ENCODE measurements at places on chromosomes 7 and 10.

- no peak for DNase-seq
These were observed 711.0 kb upstream of the LRRTM3 start for GRCh38 chr10:66214721-66215404.

DNA sequence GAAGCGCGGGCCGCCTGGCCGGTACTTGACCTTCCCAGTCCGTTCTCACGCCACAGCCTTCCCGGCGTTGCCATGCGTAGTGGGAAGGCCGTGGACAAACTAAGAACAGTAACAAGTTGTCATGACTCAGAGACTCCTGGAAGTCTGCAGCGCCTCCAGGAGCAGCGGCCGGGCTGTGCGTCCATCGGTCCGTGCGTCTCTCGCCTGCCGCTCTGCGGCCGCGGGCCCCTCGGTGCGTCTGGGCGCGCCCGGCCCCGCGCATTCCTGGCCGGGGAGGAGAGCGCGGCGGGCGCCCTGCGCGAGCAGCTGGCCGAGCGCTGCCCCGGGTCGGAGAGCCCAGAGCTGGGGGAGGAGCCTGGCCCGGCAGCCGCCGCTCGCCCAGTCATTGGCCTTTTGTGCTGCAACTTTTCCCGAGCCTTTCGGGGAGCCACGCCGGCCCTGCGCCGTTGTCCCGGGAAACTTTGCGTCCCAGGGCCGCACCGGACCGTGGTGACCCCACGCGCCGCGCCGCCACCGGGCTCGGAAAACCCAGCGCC, 123.7 kb downstream of the TACC2 start:
- DNase-seq = peak; percentile 96

GRCh38 chr10:51574248-51575048, 124.9 kb downstream of the CSTF2T start:
- DNase-seq = no peak

DNA sequence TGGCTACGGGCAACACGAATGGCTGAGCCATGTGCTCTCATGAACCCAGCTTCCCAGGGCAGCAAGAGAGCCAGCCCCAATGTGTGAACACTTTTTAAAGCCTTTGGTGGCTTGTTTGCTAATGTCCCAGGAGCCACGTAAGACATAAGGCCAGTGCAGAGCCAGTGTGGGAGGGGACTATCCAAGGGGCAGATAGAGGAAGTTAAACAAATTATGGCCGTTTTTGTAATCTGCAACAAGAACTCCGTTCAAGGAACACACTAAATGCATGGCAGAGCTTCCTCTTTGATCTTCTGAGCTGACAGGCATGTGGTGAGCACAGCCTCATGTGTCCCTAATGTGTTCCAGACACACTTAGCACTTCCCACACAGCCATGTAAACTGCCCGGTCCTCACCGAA, 133.3 kb downstream of the TEX36 start:
- no peak for DNase-seq

- DNase-seq = no peak
These were observed 19.7 kb downstream of the UBE3C start for GRCh38 chr7:157158400-157158799.

DNA sequence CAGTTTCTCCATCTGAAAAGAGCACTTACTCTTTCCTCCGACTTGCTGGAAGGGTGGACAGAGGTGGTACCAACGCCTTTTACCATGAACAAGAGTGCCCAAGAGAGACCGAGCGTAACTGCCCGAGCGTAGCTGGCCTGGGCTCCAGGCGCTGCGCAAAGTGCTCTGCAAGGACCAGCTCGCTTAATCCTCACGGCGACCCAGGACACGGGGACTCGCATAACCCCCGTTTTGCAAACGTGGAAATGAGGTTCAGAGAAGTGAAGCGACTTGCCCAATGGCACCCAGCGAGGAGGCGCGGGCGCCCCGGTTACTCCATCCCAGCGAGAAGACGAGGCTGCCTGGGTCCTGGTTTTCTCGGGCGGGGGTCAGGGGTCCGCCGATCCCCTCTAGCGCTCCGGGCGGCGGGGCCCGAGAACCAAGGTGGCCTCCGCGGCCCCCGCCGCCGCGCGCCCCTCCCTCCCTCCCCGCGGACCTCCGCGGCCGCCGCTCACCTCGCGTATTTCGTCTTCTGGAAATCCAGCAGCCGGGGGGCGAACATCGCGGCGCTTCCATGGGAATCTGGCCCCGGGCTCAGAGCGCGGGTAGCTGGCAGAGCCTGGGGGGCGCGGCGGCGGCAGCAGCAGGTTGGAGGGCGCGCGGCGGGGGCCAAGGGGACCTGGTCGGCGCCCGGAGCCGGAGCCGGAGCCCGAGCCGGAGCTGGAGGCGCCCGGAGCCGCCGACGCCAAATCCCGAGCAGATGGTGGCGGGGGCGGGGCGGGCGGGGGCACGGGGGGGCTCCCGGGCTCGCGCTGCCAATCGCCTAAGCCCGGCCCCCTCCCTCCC, at the start of gene MMD2:
TSS of gene MMD2 (minus strand) at position 711 of the 825 bp plus-strand sequence. CDS start at position 541, 170 bp downstream.
- DNase-seq = peak; percentile 36

GRCh38 chr10:14092799-14093198, 237.9 kb downstream of the FRMD4A start:
- DNase-seq = no peak

DNA sequence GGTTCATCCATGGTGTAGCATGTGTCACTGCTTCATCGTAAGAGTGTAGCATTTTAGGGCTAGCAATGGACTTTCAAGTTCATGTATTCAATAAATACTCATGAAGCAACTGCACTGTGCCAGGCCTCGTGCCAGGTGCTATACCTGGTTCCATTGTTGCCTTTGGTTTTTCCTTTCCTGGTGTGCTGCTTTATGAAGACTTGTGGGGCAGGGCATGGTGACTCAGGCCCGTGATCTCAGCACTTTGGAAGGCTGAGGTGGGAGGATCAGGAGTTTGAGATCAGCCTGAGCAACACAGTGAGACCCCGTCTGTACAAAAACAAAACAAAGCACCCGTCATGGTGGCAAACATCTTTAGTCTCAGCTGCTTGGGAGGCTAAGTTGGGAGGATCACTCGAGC, 2.2 kb upstream of the CPA4 start:
- DNase-seq = no peak

- DNase-seq = no peak
These were observed 12.2 kb downstream of the HNRNPA2B1 start for GRCh38 chr7:26188206-26188956.

DNA sequence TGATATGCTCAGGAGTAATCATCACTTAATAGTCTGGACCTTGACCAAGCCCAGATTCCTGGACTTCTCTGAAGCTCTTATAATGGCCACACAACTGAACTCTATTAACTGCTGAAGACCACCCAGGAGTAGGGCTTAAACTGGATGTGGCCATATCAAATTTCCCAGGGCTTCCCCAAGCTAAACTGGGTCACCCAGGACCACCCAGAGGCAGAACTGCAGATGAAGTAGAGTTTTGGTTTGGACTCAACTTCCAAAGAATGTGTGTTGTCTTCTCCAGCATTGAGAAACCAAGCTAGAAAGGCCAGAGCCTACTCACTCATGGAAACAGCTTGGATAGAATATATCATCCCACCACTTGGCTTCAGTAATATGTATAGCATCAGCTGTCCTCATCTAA, 358.2 kb upstream of the MEOX2 start:
- DNase-seq = no peak

GRCh38 chr10:58991856-58992255, 184.6 kb upstream of the PHYHIPL start:
- DNase-seq = no peak

DNA sequence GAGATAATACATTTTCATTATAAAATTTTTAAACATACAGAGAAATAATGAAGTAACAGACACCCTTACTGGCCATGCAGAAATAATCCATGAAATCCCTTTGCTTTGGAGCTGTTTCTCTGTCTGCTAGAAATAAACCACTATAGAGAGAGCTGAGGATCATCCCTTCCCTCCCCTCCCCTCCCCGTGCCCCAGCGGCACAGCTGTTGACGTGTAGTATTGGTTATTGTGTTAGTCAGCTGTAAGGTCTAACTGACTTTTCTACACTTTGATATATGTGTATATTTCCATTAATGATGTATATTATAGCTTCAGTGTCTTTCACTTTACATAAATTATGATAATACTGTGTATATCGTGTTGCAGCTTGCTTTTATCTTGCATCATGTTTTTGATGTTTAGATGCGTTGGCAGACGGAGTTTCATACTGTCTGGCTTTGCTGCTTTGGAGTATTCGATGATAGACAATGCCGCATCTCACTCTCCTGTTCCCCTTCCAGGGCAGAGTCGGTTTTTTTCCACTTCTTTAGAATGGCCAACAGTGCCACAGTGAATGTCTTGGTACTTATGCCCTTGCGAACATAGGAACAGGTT, 27.4 kb upstream of the GRID1 start:
- DNase-seq = peak; percentile 11

DNA sequence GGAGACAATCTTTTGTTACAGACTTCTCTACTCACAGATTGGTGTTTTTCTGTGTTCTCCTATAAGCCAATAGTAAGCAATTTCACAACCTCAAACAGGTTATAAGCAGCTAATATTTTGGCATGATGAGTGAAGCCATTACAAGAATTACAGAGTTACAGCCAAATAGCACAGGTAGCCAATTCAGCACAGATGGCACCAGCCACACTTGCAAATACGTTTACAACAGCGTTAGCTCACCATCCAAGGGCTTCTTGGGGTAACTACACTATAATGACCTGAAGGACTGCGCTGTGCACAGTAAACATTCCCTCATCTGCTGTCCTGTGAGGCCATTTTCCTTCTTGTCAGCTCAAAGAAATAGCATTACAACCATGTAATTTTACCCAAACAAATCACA, 428.6 kb downstream of the TCERG1L start:
- no peak for DNase-seq

GRCh38 chr7:155355176-155355575, 57.5 kb downstream of the INSIG1 start:
- DNase-seq = no peak

DNA sequence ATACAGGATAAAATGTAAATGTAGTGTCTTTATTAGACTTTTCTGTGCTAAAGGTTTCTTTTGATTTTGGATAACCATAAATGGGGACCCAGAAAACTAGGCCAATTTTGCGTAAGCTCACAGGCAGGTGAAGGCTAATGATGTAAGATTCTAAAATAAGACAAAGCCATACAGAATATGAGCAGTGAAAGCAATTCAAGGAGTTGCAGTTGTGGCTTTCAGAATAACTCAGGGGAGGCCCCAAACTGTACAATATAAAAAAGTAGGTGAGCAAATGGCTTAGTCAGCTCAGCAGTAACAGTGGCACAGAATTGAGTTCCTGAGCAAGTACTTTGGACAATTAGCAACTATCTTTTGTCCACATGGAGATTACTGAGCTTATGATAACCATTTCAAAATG, 81.7 kb upstream of the NRP1 start:
- DNase-seq = no peak

DNA sequence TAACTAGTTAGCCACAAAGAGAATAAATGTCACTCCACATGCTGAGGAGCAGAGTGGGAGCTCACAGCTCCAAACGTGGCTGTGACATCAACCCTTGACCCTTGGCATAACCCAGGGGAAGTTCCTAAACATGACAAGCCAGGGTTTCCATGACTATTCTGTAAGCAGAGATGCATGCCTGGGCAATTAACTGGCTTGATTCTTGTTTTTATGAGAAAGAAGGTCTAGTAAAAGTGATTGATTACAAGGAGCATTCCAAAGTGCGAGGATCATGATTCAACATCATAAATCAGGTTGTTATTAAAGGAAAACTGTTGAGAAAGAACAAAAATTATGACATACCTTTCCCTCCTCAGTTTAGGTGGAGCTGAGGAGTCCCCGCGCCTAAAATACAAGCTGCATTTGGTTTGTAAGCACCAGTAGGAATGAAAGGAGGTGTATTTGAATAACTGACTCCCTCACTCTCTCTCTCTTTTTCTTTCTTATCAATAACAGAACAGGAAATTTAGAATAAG, 108.4 kb downstream of the SFMBT2 start:
- DNase-seq = no peak

- DNase-seq = no peak
These were observed 157.3 kb upstream of the PPP2R2D start for GRCh38 chr10:131743190-131744151.

GRCh38 chr7:30911561-30911969, at the start of gene AQP1:
TSS of gene AQP1 (plus strand) at chr7:30911853. CDS start at chr7:30911910, 57 bp downstream.
- DNase-seq = no peak

DNA sequence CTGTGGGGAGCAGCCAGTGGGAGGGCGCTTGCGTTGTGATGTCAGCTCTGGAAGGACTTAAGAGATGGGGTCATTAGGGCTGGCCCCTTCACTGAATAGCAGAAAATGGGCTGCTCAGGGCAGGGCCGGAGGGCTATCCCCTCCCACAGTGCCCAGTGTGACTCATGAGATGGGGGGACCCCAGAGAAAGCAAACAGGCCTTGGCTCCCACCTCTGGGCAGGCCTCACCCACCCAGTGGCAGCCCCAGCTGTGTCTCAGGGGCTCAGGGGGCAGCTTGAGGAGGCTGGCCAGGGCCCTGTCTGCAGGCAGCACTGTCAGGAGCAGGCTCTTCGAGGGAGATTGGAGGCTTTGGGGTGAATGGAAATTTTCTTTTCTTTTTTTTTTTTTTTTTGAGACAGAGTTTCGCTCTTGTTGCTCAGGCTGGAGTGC, 168.3 kb downstream of the SLIT1 start:
- DNase-seq = no peak

GRCh38 chr7:30817371-30817767, 46.2 kb downstream of the MINDY4 start:
- peak; percentile 64 for DNase-seq

DNA sequence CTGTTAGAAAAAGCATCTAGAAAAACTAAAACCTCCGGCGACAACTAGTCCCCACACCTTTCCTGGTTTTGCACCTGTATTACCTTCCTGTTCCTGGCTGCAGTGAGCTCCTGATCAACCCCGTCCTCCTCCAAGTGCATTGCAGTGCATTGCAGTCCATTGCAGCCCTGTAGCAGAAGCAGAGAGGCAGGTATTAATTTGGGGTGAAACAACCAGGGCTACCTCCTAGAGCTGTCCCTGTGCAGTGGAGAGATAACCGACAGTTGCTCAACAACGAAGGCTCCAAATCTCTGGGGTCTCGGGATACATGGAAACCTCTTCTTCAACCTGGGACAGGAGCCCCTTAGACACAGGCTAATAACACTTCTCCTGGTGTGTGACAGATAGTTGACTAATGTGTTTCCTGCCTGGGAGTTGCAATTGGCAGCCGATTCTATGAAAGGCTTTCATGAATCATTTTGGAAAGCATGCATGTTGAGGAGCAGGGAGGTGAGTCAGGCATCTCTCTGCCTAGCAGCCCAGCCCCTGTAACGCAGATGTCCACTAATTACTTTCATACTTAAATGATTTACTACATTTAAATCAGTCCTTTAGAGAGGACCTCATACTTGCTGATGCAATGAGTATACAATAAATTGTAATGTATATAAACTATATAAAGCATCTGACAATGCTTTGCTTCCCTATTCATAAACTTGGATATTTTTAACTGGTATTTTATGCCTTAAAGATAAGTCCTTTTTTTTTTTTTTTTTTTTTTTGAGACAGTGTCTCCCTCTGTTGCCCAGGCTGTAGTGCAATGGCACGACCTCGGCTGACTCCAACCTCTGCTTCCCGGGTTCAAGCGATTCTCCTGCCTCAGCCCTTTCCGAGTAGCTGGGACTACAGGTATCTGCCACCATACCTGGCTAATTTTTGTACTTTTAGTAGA, 59.0 kb downstream of the PRR15 start:
- peak; percentile 93 for DNase-seq

GRCh38 chr10:4947039-4947634, 16.1 kb upstream of the AKR1C1 start:
- DNase-seq = no peak

- peak; percentile 2 for DNase-seq
These were observed 3.8 kb downstream of the UPK3B start for GRCh38 chr7:76513817-76514799.

- DNase-seq = no peak
These were observed 4.4 kb upstream of the RFC2 start for GRCh38 chr7:74258639-74259038.

- DNase-seq = no peak
These were observed 74.1 kb downstream of the ZMYND11 start for GRCh38 chr10:209357-209756.
